Adrenal gland (tissue), 19 donors: ENCODE measurements at places on chromosomes 13 and 19.

DNA sequence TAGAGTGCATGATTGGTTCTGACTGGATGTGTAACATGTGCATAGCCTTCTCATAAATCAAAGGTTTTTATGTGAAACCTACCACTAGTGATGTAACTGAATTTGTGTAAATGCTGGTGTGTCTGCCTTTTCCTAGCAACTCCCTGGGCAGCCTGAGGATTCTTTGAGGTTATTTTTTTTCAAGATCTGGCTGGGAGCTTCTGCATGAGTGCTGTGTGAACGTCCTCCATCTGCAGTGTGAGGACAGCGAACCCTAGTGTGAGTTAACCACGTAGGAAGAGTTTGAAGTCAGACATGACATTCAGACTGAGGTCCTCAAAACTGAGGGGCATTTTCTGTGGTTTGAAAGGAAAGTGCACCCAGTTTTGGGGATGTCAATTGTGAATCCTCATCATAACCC lies 39.9 kb downstream of the DPRX start:
- no peak for DNase-seq
- no peaks in the 10 kb centered on the region for H3K36me3 ChIP-seq
- H3K27ac ChIP-seq = no peak overlapping the region
- no peaks in the 10 kb centered on the region for H3K4me1 ChIP-seq
- H3K27me3 ChIP-seq = no peaks in the 10 kb centered on the region

GRCh38 chr19:12199757-12200419 lies 37.0 kb downstream of the ZNF136 start:
- no peaks in the 10 kb centered on the region for H3K36me3 ChIP-seq
- no peak overlapping the region for H3K27ac ChIP-seq
- no peak for DNase-seq
- no peak overlapping the region for H3K4me3 ChIP-seq

DNA sequence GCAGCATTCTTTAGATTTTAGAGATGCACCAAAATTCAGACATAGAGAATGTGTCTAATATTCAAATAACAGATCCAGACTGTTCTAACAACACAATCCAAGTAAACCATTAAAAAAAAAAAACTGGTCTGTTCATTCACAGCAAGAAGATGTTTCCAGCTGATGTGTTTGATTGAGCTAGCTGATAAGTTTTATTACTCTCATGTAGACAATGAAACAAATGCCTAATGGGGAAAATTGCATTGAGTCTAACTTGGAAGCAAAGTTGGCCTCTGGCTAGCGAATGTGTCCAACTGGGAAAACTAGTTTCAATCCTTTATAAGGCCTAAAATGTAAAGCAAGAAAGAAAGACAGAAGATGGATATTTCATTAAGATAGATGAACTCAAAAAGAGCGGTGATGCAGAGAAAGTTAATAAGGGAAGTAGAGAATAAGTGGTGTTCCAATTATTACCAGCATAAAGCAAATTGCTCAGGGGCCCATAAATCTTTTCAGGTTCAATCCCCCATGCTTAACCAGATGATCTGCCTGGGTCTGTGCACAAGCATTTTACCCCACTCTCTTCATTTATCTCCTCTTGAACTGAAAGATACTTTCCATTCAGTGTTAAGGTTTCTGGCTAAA lies 54.2 kb downstream of the PCDH9 start:
- no peaks in the 10 kb centered on the region for H3K36me3 ChIP-seq
- DNase-seq = no peak
- no peaks in the 10 kb centered on the region for H3K27me3 ChIP-seq
- no peaks in the 10 kb centered on the region for H3K4me1 ChIP-seq
- H3K4me3 ChIP-seq = no peak overlapping the region

- H3K27me3 ChIP-seq = no peaks in the 10 kb centered on the region
- DNase-seq = no peak
- H3K27ac ChIP-seq = no peak overlapping the region
- H3K4me3 ChIP-seq = no peak overlapping the region
- H3K4me1 ChIP-seq = no peaks in the 10 kb centered on the region
- no peaks in the 10 kb centered on the region for H3K36me3 ChIP-seq
These were observed 10.0 kb downstream of the RFX1 start for GRCh38 chr19:13995878-13996765.

DNA sequence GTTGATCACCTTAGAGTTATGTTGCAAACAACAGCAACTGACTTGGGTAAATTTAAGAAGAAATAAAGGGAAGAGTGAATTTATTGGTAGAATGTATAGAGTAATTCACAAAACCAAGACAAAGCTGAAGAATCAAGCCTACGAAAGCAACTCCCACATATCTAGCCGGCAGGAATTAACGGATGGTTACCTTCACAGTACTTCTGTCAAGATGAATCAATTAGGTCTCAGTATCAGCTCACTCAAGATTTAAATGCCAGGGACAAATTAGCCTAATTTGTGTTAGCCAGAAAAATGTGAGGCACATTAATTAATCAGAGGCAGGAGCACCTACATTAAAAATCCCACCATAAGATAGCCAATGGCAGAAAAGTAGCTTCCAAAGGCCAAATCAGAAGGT lies 10.7 kb downstream of the KPNA3 start:
- H3K4me1 ChIP-seq = peaks cover 14% of the 10 kb centered on the region
- H3K27me3 ChIP-seq = no peaks in the 10 kb centered on the region
- H3K27ac ChIP-seq = no peak overlapping the region
- no peak overlapping the region for H3K4me3 ChIP-seq
- H3K36me3 ChIP-seq = no peaks in the 10 kb centered on the region

DNA sequence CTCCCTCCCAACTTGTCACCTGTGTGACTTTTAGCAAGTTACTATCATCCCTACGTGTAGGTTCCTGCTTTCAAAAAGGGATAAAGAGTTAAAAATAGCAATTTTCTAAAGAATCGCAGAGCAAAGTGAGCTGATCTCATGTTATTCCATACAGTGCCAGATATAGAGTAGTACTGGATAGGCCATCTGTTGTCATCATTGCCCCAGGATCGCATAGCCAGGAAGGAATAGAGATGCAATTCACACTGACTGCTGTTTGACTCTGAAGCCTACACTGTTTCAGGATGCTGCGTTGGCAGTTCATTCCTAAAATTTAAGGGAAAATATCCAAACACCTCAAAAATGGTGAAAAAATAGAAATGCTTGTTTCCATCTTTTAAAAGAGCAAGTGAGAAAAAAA lies 138.9 kb downstream of the SHISA2 start:
- no peak overlapping the region for H3K27ac ChIP-seq
- no peaks in the 10 kb centered on the region for H3K27me3 ChIP-seq
- no peak for DNase-seq
- no peak overlapping the region for H3K4me3 ChIP-seq

- H3K27me3 ChIP-seq = no peaks in the 10 kb centered on the region
- H3K4me1 ChIP-seq = peaks cover 9% of the 10 kb centered on the region
- no peak overlapping the region for H3K27ac ChIP-seq
- no peak for DNase-seq
- no peaks in the 10 kb centered on the region for H3K36me3 ChIP-seq
These were observed 4.4 kb upstream of the TBC1D4 start for GRCh38 chr13:75486146-75487062.

GRCh38 chr19:21593934-21594820 lies 88.8 kb downstream of the ZNF429 start:
- H3K27ac ChIP-seq = peak overlapping the region; percentile 19
- no peak overlapping the region for H3K4me3 ChIP-seq
- DNase-seq = peak; percentile 94
- H3K36me3 ChIP-seq = no peaks in the 10 kb centered on the region
- H3K4me1 ChIP-seq = peaks cover 13% of the 10 kb centered on the region

- H3K27ac ChIP-seq = peak overlapping the region; percentile 60
- H3K27me3 ChIP-seq = no peaks in the 10 kb centered on the region
- H3K36me3 ChIP-seq = peaks cover 13% of the 10 kb centered on the region
- peak; percentile 79 for DNase-seq
- peaks cover 13% of the 10 kb centered on the region for H3K4me1 ChIP-seq
- H3K4me3 ChIP-seq = no peak overlapping the region
These were observed 28.3 kb downstream of the ZNF507 start for GRCh38 chr19:32373585-32374295.

DNA sequence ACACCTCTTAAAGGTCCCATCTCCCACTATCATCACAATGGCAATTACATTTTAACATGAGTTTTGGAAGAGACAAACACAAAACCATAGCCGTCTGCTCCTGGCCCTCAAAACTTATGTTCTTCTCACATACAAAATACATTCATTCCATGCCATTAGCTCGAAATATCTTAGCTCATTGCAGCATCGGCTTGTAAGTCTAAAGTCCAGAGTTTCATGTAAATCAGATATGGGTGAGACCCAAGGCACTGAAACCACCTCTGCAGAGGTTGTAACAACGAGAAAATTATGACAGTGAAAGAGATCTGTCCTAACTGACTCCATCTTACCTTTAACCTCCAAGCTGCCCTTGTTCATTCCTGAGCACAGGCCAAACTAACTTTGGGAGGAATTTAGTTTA lies 635.0 kb upstream of the SPRY2 start:
- no peak overlapping the region for H3K4me3 ChIP-seq
- no peaks in the 10 kb centered on the region for H3K27me3 ChIP-seq
- no peak overlapping the region for H3K27ac ChIP-seq
- no peaks in the 10 kb centered on the region for H3K4me1 ChIP-seq

DNA sequence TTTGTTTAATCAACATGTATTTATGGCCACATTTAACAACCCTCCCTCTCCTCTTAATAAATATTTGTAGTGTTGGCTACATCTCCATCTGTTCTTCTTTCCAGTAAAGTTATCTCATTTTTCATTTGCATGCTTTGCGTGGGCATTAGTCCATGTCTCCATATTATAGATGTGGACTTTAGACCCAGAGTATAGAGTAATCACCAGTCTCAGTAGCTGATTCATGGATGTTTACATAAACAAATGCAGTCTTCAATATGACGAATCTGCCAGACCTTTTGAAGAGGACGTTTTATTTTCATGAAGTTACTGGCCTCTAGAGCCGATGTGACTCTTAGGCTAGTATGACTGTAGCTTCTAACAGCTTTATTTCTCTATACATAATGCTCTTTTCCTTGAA lies 1546.2 kb downstream of the OLFM4 start:
- H3K4me3 ChIP-seq = no peak overlapping the region
- no peak for DNase-seq
- no peak overlapping the region for H3K27ac ChIP-seq

GRCh38 chr13:110421061-110421460 lies 114.0 kb downstream of the COL4A2 start:
- H3K27me3 ChIP-seq = no peaks in the 10 kb centered on the region
- H3K4me3 ChIP-seq = no peak overlapping the region
- peaks cover 11% of the 10 kb centered on the region for H3K4me1 ChIP-seq
- no peaks in the 10 kb centered on the region for H3K36me3 ChIP-seq

DNA sequence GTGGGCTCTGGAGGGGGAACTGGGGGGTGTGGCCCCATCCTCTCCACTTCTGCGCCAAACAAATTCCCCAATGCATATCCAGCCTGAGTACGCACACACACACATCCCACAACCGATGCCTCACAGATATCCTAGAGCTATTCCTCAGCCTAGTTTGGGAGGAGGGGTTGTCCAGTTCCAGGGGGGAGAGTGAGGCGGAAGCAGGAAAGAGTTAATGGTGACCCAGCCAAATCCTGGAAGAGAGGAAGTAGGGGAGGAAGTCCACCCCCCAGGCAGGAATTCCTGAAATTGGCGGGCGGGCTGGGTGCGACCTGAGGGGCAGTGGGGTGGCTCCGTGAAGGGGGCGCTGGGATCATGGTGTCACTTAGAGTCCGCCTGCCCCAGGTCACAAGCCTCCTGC lies 897 bp downstream of the GPR4 start:
- no peak overlapping the region for H3K27ac ChIP-seq
- no peak for DNase-seq
- peaks cover 16% of the 10 kb centered on the region for H3K4me1 ChIP-seq
- peaks cover 11% of the 10 kb centered on the region for H3K27me3 ChIP-seq
- H3K36me3 ChIP-seq = no peaks in the 10 kb centered on the region

DNA sequence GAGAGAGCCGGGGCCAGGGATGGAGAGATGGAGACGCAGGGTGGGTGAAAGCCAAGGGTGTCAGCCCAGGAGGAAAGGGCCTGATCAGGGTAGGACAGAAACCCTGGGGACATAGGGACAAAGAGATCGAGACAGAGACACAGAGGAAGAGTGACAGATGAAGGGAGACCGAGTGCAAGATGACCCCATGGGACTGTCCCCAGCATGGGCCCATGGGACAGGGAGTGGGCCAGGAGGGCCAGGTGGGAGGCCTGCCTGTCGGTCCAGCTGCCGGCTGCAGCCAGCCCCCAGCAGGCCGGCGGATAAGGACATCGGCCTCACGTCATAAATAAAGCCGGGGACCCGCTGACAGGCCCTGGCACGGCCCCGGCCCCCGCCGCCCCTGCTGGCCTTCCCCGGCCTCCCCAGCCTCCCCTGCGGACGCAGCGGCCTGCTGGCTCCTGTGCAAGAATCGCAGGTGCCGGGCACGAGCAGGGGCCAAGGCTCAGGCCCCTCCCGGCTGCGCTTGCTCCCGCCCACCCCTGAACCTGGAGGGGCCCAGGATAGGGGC lies 6.3 kb downstream of the REX1BD start:
- no peaks in the 10 kb centered on the region for H3K27me3 ChIP-seq
- H3K27ac ChIP-seq = peak overlapping the region; percentile 38

DNA sequence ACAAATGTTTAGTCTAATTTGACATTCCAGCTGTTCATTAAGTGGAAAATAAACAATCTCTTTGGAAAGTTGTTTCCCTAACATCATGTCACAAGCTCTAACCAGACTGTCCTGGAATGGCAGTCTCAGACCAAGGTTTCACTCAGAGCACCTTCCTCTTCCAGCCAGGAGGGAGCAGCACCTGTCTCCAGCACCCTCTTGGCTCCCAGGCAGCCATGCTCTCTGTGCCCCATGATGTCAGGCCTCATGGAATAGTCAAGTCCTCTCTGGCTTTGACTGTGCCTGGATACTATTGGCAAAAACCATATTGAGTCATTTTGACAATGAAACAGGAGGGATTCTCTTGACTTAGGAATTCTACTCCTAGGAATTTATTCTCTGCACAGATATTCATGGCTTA lies 171.4 kb downstream of the OXGR1 start:
- H3K36me3 ChIP-seq = no peaks in the 10 kb centered on the region

- H3K36me3 ChIP-seq = no peaks in the 10 kb centered on the region
- no peak for DNase-seq
- H3K27me3 ChIP-seq = no peaks in the 10 kb centered on the region
- no peak overlapping the region for H3K27ac ChIP-seq
These were observed 71.0 kb downstream of the RASL11A start for GRCh38 chr13:27341616-27342015.

DNA sequence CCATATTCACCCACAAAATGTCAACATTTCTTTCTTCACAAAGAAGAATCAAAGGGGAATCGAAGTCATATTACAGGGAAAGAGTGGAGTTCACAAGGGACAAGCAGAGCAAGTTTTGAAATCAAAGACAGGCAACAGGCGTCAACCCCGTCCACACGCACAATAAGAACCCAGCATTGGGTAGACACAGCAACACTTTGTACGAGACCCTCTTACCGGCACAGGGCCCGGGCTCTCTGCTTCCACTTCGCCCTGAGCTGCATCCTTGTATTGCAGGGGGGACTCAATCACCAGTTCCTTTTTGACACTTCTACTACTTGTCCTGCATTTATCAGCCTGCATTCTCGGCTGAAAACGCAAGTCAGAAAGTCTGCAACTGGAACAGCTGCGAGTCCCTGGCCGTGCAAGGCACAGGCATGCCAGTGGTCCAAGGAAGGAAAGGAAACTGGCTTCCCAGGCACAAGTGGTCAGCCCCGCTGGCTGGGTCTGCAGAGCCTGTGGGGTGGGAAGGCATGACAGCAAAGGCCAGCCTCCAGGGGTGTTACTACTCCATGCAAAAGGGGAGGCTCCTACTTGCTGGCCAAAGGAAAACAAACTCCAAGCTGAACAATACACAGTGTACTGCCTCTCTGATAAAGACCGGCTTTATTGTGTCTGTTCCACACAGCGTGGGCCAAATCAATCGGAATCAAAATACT lies at the start of gene DOCK9:
TSS of gene DOCK9 (minus strand) at position 497 of the 698 bp plus-strand sequence. CDS start at position 342, 155 bp downstream.
- H3K36me3 ChIP-seq = no peaks in the 10 kb centered on the region
- H3K27me3 ChIP-seq = no peaks in the 10 kb centered on the region
- no peak for DNase-seq
- H3K4me3 ChIP-seq = peak within 1 kb of the TSS; percentile 13
- no peak within 1 kb of the TSS for H3K27ac ChIP-seq
- H3K4me1 ChIP-seq = peaks cover 26% of the 10 kb centered on the region
